ENCODE measurements at places on chromosomes 1 and 21.

DNA sequence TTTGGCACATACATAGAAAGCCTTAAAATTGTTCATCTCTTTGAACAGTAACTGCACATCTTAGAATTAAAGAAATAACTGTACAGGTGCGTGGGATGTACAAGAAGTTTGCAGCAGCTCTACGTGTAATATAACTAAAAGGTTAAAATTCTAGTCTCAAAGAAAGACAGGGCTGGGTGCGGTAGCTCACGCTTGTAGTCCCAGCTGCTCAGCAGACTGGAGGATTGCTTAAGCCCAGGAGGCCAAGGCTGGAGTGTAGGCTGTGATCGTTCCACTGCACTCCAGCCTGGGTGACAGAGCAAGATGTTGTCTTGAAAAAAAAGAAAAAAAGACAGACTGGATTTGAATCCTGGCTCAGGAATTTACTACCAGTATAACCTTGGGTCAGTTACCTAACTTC lies 13.4 kb downstream of the PARP1 start:
- DNase-seq, result no peak

DNA sequence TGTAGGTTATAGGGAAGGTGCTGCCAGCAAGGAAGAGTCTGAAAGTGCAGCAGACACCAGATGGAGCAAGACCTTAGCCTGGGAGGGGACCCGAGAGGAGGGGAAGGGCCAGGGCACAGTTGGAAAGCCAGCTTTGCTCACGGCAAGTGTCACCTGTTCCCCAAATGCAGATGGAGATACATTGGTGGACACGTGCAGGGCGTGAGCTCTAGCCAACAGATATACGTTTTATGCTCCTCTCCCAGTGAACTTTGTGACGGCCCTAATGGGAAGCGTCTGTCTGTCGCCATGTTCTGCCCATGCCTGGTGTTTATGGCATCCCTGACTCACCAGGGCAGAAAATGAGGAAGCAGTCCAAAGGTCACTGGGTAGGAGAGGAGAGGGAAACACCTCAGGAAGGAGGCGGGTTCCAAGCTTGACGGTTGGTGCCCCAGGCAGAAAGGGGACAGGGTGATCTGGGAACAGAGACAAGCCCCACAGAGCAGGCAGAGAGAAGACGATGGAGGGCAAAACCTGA lies 7.6 kb downstream of the GPA33 start:
- DNase-seq, result no peak

DNA sequence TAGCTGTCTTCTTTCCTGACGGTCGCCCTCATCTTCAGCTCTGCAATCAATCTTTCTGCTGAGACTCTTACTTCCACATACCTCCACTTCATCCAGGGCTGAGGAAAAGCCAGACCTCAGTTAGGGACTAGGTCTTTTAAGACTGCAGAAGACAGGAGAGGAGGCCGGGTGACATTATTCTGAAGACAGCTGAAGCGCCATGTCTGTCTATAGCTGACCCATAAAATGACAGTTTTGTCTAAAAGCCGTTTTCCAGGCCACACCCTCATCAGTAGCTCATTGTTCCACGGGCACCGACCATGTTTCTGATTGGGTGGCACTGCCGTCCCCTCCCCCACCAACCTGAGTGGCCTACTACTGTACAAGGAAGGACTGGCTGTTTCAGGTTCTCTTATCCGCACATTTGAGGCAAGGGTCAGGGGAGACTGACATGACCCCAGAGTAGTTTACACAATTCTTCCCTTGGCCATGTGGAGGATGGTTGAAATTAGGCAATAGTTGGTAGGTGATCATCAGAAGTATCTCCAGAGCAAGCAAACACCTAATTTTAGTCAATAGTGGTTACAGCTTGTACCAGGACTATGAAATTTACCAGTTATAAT lies at the start of gene ADCY10:
Gene ADCY10, minus strand, starts transcription at position 240 of the 602 bp plus-strand sequence. CDS start 8,994 bp downstream, outside the sequence.
- no peak for DNase-seq

GRCh38 chr1:8412183-8412831 lies 94.4 kb downstream of the SLC45A1 start:
- DNase-seq, result no peak

- no peak for DNase-seq
These were observed 18.0 kb downstream of the UBE2T start for GRCh38 chr1:202323731-202324130.

- DNase-seq, result no peak
These were observed 60.8 kb downstream of the NDUFS5 start for GRCh38 chr1:39086865-39087409.

DNA sequence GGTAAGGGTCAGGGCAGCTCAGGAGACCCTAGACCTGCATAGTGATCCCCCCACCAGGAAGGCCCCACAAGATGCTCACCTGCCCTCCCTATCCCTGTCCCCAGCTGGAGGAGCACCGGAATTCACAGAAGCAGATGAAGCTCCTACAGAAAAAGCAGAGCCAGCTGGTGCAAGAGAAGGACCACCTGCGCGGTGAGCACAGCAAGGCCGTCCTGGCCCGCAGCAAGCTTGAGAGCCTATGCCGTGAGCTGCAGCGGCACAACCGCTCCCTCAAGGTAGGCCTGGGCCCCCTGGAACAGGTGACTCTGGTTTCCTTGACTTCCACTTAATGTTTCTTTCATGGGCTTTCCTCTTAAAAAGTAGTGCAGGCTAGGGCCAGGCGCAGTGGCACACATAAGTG lies 8.4 kb downstream of the TXLNA start:
- no peak for DNase-seq

DNA sequence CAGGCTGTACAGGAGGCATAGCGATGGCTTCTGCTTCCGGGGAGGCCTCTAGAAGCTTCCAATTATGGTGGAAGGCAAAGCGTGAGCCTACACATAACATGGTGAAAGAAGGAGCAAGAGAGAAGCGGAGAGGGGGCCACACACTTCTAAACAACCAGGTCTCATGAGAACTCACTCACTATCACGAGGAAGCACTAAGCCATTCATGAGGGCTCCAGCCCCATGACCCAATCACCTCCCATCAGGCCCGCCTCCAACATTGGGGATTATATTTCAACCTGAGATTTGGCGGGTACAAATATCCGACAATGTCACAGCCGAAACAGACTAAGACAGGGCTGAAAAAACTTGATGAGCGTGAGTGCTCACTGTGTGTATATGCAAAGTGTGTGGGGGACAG lies 89.3 kb upstream of the CNIH3 start:
- no peak for DNase-seq

GRCh38 chr1:31102501-31102950 lies 37.0 kb upstream of the PUM1 start:
- no peak for DNase-seq

- no peak for DNase-seq
These were observed 8.0 kb upstream of the ELAPOR1 start for GRCh38 chr1:109105881-109106280.

- no peak for DNase-seq
These were observed 3.9 kb upstream of the CNIH3 start for GRCh38 chr1:224612246-224612645.

DNA sequence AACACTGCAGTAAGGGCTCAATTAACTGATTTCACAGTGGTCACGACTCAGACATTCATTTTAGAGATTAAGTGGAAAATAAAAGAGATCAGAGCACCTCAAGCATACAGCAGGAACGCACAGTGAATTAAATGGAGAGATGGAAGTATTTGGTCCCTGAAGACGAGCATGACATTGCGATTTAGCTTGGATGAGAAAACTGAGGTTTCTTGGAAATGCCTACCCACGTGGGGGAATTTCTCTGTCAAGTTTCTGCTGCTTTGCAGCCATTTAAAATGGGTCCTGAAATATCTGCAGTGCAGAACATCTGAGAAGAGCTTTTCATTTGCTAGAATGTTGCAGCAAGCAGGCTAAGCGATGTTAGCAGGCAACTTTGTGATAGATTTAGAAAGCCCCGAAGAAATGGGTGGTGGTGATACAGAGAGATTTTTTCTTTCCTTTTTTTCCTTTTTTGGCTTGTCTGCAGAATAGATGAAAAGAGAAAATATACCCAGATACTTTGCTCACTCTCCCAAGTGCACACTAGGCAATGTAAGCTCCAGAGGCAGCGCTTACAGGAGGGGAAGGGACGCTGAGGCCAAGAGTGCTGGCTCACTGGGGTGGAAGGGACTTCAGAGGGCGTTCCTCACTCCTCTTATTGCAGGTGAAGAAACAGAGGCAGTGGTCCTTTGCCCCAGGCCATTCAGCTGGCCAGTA lies 258.0 kb downstream of the KCNJ6 start:
- DNase-seq, result no peak

- DNase-seq, result no peak
These were observed 83.8 kb upstream of the ATP1B1 start for GRCh38 chr1:169022648-169023047.

- no peak for DNase-seq
These were observed 201.3 kb downstream of the NCAM2 start for GRCh38 chr21:21199342-21200102.

DNA sequence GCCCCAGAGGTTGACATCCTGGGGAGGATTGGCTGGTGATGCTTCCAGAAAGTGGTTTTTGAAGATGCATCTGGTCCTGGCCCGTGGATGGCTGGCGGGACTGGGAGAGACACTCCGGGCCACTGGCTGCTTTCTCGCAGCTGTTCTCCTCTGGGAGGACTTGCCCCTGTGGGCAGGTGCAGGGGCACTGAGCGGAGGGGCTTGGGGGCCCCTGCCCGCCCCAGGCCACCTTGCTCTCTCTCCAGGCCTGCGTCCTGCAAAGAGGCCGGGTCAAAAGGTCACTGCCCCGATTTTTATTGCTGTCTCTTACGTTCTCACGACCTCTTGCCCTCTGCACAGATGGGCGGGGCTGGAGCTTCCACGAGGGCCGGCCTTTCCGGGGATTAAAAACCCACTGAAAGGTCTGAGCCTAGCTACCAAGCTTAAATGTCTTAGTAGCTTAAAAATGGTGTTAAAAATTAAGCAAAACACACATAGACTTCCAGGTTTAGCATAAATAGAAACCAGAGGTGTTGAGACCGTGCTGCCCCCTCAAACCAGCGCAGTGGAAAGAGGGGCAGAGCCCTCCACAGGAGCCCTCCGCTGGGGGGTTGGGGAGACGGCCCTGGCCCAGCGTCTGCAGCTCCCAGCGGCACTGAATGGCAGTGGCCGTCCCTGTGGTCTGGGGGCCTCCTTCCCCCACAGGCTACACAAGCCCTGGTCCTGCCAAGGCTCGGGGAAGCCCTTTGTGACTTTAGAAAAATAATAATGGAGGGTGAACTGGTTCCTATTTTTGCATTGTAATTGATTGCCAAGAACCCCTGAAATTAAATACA lies 43.9 kb downstream of the SKI start:
- no peak for DNase-seq

GRCh38 chr21:25801217-25802014 lies 66.6 kb downstream of the GABPA start:
- DNase-seq, result peak; percentile 78

DNA sequence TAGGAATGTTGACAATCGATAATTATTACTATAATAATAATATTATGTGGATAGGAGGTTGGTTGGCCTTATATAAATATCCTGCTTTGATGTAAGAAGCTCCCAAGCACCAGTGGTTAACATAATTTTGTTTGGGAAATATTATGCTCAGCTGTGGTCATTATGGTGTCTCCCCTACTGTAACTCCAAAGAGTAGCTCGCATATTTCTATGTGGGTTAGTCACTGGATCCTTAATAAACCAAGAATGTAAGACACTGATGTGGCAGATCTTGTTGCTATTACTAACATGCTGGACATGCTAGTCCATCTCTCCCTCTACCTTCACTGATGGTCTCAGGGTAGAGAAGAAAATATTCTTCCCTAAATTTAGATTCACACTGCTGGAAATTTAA lies 79.2 kb upstream of the RALGPS2 start:
- DNase-seq, result no peak

GRCh38 chr21:30083225-30083945 lies 83.2 kb downstream of the CLDN17 start:
- DNase-seq, result no peak

DNA sequence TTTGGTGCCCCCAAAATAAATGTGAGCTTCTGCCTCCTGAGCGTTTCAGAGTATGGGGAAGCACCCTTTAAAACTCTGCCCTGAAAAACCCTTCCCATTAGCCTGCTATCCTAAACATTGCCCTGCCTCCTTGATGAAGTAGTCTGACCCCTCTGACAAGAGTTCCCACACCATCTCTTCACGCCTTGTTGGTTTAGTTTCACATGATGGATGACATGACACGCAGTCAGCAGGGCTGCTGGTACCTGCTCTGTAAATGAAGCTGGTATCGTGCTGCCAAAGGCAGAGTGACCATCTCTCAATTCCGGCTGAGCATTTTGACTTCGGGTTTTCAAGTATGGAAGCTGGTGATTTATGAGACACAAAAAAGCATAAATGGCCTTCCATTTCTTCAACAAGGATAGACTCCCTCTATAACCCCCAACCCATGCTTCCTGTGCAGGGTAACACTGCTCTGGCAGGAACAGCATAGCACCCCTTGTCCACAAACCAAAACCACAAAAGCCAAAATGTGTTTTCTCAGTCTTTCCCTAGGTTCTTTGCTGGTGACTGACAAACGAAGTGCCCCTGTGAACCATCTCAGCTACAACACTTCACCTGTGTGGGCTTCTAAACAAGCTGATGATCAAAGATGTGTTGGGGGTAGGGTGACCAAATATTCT lies 444.6 kb downstream of the NUF2 start:
- no peak for DNase-seq

- DNase-seq, result no peak
These were observed 111.4 kb downstream of the PEX14 start for GRCh38 chr1:10586125-10586524.

DNA sequence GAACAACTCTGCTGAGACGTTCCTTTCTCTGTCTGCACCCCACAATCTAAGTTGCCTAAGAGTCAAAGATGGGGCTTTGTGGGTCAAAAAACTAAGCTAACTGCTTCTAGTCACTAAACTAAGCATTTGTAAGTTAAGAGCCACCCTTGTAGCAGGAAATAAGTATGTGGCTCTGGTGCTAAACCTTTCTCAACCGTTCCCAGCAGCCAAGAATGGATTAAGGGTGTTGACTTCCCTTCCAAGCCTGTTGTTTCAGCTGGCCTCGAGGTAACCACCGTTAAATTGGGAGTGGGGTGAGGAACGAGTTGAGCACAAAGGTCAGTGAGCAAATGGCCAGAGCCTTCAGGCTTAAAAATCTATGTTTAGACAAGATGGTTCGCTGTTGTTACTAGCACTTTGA lies 169.1 kb downstream of the TRIM33 start:
- DNase-seq, result no peak

DNA sequence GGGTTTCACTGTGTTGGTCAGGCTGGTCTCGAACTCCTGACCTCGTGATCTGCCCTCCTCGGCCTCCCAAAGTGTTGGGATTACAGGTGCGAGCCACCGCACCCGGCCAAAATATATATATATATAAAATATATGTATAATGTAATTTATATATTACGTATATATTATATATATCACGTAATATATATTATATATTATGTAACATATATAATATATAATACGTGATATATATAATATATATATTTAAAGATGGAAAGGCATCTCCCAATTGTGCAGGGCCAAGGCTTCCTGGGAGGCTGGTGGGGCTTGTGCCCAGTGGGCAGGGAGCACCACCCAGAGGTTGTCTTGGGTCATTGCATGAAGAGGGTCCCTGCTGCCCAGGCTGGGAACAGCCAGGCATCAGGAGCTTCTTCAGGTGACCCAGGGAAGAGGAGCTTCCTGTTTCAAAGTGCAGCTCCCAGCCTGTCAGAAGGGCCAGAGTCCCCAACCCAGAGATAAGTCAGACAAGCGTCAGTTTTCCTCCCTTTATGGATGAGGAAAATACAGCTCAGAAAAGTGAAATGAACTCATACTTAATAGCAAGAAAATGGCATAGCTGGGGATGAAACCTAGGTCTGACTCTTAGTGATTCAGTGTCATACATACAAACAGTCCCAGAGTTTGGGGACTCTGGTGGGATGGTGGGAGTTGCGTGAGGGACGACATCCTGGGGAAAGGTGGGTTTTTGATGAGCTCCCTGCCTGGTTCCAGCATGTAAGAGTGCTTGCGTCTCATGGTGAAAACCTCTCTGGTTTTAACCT lies 12.0 kb downstream of the UBE2Q1 start:
- peak; percentile 43 for DNase-seq

GRCh38 chr1:1232208-1232795 lies at the start of gene B3GALT6:
Gene B3GALT6 (plus strand): TSS chr1:1232237. CDS start chr1:1232279, 42 bp downstream.
- DNase-seq, result no peak

Data from activated CD4-positive, alpha-beta T cell treated with anti-CD3 and anti-CD28 coated beads, Interleukin-2, amount 50 U/mL, for 1 hour (primary cell).